ENCODE measurements at places on chromosomes 13 and 19. TPM values are rescaled to one million over a fixed set of nuclear protein-coding genes. Genes with fewer than 3 reads are reported as not detected.

The PDX1 gene
- not detected for total RNA-seq

The CEACAM20 gene
- not detected for total RNA-seq

The PTOV1 gene
- total RNA-seq = 99.7 TPM

The ZNF550 gene
- 27.9 TPM for total RNA-seq

The GJA3 gene
- 0.54 TPM for total RNA-seq

The USHBP1 gene
- not detected for total RNA-seq

The C5AR1 gene
- total RNA-seq = 4.0 TPM

The ZNF667 gene
- 2.0 TPM for total RNA-seq

The CD177 gene
- not detected for total RNA-seq

The AP2S1 gene
- total RNA-seq = 110 TPM

The FCAR gene
- not detected for total RNA-seq

The TMEM145 gene
- 0.94 TPM for total RNA-seq

The FPR2 gene
- not detected for total RNA-seq

The TYROBP gene
- total RNA-seq = 11.2 TPM

The CLEC17A gene
- not detected for total RNA-seq

The TMC4 gene
- total RNA-seq = 1.7 TPM
